ENCODE measurements at places on chromosomes 13 and 19.

GRCh38 chr19:15173746-15174404 is 26.9 kb downstream of the NOTCH3 start:
- no peak for DNase-seq

- no peak for DNase-seq
Measured at GRCh38 chr13:34070544-34071303, 252.8 kb downstream of the RFC3 start.

DNA sequence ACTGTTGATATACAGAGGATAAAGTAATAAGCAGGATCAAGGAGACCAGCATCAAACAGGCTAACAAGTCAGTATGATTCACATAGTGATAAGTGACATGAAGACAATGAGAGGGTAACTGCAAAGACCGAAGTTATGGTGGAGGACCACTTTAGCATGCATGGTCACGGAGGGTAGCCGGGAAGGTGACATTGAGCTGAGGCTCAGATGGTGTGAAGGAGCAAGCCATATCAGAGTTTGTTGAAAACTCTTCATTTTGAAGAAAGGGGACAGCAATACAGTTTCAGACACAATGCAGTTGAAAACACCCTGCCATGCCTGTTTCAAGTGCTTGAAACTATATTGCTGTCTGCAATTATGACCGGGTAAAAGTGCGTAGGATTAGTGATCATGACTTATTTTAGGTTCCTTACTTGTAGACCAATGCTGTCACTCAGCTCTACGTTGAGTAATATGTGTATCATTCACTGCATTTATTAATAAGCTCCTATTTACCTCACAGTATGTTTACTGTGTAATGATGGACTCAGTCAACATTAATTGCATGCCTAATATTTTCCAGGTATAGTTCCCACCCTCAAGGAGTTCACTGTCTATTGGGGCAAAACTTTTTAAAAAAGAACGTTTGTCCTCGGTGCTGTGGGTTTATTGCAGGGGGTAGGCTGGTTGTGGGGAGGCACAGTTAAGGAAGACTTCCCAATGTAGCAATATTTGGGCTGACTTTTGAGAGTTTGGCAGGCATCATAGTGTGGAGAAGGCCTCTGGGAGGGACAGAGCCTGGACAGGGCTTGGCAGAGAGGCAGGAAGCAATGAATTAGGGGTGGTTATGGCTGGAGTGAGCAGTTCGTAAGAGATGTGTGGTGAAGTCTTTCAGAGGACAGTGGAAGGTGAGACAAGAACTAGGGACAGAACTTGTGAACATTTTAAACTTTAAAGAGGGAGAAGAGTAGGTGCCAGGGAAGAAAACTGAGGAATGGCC is 3.2 kb downstream of the UBAC2 start:
- no peak for DNase-seq

GRCh38 chr13:110869231-110869804 is 45.6 kb downstream of the ANKRD10 start:
- no peak for DNase-seq

GRCh38 chr19:4641132-4641531 is 1.8 kb downstream of the TNFAIP8L1 start:
- DNase-seq, result no peak

DNA sequence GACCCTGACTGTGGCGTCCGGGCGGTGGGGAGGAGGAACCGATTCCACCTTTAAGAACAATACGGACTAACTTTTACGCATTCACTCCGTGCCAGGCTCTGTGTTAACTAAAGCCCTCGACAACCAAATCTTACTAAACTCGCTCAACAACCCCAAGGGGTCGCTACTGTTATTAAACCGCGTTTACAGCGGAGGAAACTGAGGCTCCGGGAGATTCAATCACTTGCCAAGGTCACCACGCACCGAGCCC is 1.2 kb downstream of the SAMD1 start:
- no peak for DNase-seq

DNA sequence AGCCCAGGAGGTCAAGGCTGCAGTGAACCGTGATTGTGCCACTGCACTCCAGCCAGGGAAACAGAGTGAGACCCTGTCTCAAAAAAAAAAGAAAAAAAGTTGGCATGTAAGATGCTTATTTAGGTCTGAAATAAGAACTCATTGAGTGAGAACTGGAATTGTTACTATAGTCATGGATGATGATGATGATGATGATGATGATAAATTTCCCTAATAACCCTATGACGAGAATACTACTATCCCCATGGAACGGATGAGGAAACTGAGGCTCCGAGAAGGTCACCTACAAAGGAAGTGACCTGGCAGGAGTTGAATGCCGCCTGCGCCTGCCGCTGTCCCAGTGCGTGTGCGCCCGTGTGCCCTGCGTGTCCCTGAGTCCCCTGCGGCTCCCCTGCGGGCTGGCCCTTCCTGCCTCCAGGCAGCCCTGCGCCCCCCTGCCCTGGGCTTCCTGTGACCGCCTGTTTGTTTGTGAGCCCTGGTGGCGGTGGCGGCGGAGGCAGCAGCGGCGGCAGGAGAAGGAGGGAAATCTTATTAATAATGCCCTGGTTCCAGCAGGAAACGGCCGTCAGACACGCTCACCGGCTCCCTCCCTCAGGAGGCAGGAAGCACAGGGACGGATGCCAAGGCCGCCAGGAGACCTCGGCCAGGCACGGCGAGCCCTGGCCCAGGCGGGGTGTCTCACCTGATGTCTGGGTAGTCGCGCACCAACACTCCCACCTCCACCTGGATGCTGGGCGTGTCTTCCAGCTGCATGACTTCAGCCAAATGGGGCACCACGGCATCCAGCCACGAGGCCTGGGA is 29.6 kb downstream of the EXOC3L2 start:
- no peak for DNase-seq

All from AG04450 (cell line).